IPS DF 6.9 (cell line): ENCODE measurements at places on chromosomes 7 and 10.

DNA sequence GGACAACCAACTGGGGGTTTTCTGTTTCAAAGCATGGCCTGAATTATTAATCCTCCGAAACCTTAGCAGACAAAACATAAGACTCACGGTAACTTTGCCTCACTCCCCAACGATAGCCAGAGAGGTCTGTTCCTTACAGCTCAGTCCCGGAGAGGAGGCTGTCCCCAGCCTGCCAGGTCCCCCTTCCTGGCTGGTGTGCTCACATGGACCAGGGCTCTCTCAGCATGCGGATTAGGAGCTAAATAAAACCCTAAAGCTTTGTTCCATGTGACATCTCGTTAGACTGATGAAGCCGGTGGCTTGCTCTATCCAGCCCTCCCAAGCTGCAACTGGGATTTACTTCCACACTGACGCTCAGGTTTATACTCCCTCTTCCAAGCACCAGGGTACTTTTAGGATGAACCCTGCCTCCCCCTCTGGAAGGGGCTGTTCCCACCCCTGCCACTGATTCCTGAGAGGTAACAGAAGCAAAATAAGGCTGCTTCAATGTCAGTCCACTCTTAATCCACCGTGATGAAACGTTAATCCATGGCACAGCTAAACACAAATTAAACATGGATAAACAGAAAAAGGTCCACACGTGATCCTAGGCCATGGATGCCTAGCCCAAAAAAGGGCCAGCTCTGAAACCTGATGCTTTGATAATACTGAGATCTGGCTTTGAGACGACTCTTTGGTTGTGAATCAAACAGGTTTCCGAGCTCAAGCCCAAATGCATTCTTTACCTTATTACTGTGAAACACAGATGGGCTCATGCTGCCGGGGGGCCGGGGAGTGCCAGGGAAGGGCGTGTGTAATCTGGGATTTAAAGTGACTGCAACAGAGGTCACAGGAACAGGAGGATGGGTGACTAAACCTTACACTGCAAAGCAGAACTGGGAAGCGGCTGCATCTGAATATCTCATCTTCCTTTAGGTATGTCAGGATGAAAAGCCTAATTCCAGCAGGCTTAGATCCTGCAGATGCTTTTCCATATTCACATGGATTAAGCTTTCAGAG lies 86.2 kb downstream of the ZRANB1 start:
- no peak overlapping the region for H3K4me3 ChIP-seq
- H3K36me3 ChIP-seq = peaks cover 16% of the 10 kb centered on the region
- H3K27me3 ChIP-seq = no peaks in the 10 kb centered on the region
- H3K27ac ChIP-seq = no peak overlapping the region

DNA sequence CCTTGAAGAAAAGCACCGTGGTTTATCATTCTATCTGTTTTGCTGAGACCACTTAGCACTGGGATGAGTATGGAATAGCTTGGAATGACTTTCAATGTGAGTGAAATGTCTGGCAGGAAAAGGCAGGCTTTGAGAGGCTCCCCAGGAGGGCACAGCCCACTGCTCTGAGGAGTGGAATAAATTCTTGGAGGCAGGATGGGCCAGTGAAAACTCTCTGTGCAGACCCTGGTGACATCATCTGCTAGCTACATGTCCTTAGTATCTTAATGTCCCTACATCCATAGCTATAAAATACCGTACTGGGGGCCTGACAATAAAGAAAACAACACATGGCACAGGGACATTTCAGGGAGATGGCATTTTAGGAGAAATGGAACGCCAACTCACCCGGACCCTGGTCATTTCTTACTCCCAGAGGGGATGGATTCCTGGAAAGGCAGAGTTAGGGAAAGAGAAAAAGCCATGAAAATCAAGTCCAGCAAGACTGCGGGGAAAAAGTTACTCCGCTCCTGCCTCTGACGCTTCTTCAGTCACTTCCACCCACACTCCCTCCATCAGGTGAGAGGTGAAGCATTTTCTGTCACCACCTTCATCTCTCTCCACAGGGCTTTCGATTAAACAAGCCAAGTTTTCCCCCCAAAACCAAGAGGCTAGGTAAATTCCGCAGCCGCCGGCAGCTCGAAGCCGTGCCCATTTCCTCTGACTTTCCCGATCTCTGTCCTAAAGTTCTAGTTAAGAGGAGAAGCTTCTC lies 991 bp downstream of the ZNF239 start:
- H3K4me3 ChIP-seq = peak overlapping the region; percentile 76; the same call in 1 of the 2 replicates
- DNase-seq = no peak
- H3K27me3 ChIP-seq = peaks cover 2% of the 10 kb centered on the region; the same call in 1 of the 2 replicates
- no peaks in the 10 kb centered on the region for H3K36me3 ChIP-seq
- no peak overlapping the region for H3K27ac ChIP-seq

- DNase-seq = no peak
- H3K27ac ChIP-seq = no peak overlapping the region
- H3K36me3 ChIP-seq = no peaks in the 10 kb centered on the region
- no peaks in the 10 kb centered on the region for H3K27me3 ChIP-seq
- no peaks in the 10 kb centered on the region; the same call in 1 of the 2 replicates for H3K4me1 ChIP-seq
These were observed 168.5 kb downstream of the LCOR start for GRCh38 chr10:97000487-97001182.

- H3K4me1 ChIP-seq = 0 out of 2 replicates have a peak, but pooled peaks cover 1% of the 10 kb centered on the region
- no peak overlapping the region for H3K27ac ChIP-seq
- no peaks in the 10 kb centered on the region for H3K36me3 ChIP-seq
- no peak for DNase-seq
- H3K27me3 ChIP-seq = no peaks in the 10 kb centered on the region
These were observed 509.5 kb downstream of the PLXNA4 start for GRCh38 chr7:132066761-132067171.

- H3K36me3 ChIP-seq = no peaks in the 10 kb centered on the region
- no peak overlapping the region for H3K27ac ChIP-seq
- no peaks in the 10 kb centered on the region for H3K27me3 ChIP-seq
- no peaks in the 10 kb centered on the region for H3K4me1 ChIP-seq
These were observed 372.1 kb downstream of the DNAJB6 start for GRCh38 chr7:157708919-157709295.

GRCh38 chr10:3415038-3415736 lies 242.6 kb upstream of the PITRM1 start:
- H3K27me3 ChIP-seq = no peaks in the 10 kb centered on the region
- no peak overlapping the region for H3K27ac ChIP-seq
- no peak for DNase-seq
- H3K36me3 ChIP-seq = no peaks in the 10 kb centered on the region
- no peak overlapping the region for H3K4me3 ChIP-seq

DNA sequence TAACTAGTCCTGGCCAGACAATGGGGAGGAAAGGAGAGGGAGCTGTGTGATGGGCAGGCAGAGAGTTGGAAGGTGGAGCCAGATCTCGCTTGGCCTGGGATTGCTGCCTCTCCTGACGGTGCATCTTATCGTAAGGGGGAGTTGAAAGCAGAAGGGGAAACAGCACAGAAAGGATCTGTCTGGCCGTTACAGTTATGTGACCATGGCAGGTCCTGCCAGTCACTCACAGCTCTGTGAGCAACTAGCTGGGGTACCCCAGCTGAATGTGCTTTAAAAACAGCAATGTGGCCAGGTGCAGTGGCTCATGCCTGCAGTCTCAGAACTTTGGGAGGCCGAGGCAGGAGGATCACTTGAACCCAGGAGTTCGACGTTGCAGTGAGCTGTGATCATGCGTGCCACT lies 8.1 kb downstream of the BLVRA start:
- DNase-seq = no peak
- H3K36me3 ChIP-seq = no peaks in the 10 kb centered on the region
- H3K4me1 ChIP-seq = peaks cover 3% of the 10 kb centered on the region; the same call in 1 of the 2 replicates
- H3K27ac ChIP-seq = no peak overlapping the region
- H3K4me3 ChIP-seq = no peak overlapping the region

- H3K27me3 ChIP-seq = no peaks in the 10 kb centered on the region
- no peaks in the 10 kb centered on the region for H3K4me1 ChIP-seq
- no peak for DNase-seq
- no peaks in the 10 kb centered on the region for H3K36me3 ChIP-seq
These were observed 295.2 kb downstream of the PTEN start for GRCh38 chr10:88158526-88159122.

DNA sequence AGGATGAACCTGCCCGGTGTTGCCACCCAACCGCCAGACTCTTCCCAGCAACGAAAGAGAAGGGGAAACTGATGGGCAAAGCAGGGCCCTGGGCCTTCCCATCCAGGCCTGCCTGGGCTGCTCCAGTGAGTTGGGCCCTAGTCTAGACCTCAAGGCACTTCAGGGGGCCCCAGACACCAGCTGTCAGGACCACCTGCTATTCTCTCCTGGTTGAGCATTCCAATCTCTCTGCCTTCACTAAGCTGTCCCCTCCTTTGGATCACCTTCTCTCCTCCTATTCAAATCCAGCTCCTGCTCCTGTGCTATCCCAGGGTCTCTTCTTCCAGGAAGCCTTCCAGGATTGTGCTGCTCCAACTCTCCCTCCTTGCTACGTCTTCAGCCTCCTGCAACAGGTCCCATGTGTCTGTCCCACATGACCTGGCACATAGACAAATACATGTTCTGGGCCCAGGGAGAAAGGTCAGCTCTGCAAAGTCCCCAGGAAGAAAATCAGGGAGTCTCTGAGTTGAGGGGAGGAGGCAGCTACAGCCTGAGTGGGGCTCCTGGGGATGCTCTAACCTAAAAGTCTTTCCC lies 3.1 kb downstream of the STX1A start:
- H3K27ac ChIP-seq = no peak overlapping the region
- DNase-seq = no peak

DNA sequence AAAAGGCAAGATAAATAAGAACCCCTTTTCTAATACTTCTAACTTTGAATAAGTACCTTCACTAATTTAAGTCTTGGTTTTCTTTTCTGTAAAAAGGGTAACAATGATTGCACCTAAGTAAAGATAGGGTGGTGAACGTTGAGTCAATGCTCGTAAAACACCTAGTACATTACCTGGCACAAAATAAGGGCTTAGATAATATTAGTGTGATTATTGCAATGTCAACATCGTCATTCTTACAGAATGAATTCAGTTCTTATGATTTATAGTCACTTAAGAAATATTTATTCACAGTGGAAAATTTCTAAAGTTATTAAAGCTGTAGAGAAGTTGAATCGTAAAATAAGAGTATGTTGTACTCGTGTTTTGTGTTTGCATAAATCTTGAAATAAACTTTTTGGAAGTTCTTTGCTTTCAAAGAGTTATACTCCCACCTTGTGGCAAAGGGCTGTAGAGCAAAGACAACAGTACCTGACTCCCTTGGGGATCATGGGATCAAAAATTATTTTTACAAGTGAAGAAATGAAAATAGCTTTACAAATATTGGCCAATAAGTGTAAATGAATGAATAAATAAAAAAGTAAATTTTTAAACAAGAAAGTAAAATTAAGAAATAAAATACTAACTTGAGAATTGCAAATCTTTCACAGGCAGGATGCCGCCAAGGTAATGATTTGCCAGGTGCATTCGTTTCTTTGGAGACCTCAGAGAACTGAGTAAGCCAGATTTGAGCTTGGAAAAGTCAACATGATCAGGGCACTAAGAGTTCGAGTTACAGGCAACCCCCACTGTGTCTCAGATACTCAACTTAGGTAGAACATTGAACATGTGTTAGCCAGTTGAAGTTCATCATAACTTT lies 285.8 kb upstream of the CACNA2D1 start:
- no peaks in the 10 kb centered on the region for H3K36me3 ChIP-seq
- H3K27ac ChIP-seq = no peak overlapping the region
- DNase-seq = no peak
- H3K4me1 ChIP-seq = no peaks in the 10 kb centered on the region
- no peak overlapping the region for H3K4me3 ChIP-seq
